ENCODE measurements at places on chromosomes 4 and X.

DNA sequence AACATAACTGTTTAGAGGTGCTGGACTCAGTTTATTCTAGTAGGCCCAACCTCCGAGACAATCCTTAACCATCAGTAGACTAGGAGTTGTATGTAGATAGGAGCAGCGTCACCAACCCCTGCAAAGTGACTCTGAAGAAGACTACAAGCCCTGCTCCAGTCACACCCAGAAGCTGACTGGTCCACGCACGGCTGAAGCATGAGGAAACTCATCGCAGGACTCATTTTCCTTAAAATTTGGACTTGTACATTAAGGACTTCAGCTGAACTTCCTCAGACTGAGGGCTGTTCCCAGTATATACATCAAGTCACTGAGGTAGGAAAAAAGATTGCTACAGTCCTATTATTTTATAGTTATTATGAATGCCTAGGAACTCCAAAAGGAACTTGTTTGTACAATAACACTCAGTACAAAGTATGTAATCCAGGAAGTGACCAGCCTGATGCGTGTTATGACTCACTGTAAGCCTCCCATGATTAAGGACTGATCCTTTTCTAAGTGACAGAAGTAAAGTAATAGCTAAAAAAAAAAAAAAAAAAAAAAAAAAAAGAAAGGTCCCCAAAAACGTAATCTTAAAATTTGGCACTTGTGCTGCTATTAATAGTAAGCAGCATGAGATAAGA is 41.6 kb upstream of the UGT2B7 start:
- DNase-seq: no peak

DNA sequence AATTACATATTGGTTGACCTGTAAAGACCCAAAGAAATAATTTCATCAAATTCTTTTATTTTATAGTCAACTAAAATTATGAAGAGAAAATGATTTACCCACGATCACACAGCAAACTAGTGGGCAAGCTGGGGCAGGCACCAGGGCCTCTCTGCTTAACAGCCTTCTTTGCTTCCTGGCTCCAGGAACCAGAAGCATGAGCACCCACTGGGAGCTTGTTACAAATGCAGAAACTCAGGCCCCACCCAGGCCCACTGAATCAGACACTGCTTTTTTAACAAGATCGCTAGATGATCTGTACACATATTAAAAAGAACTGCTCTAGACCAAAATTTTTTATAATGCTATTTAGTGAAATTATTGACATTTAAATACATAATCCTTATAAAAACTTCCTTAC is 95.0 kb downstream of the GEMIN8 start:
- DNase-seq: no peak

- no peak for DNase-seq
Observed at GRCh38 chr4:175330236-175330635, 412.1 kb downstream of the ADAM29 start.

GRCh38 chr4:6548201-6548881 is 26.6 kb upstream of the MAN2B2 start:
- peak; percentile 6 for DNase-seq

- DNase-seq: no peak
Observed at GRCh38 chr4:69781458-69782418, 21.3 kb upstream of the SULT1B1 start.

GRCh38 chr4:147984065-147984777 is 252.3 kb downstream of the ARHGAP10 start:
- peak; percentile 6 for DNase-seq

DNA sequence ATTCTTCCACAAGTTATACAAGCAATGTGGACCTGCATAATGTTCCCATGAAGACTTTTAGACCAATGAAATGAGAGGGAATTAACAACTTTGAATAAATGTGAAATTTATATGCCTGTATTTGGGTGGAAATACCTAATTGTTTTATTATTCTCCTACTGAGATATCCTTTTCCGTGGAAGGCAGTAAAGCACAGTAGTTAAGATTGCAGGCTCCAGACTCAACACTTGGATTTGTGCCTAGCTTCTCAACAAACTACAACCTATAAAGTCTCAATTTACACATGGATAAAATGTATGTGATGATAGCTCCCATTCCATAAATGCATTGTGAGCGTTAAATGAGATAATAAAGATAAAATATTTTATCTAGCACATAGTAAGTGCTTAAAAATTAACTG is 857.8 kb downstream of the CENPC start:
- no peak for DNase-seq

DNA sequence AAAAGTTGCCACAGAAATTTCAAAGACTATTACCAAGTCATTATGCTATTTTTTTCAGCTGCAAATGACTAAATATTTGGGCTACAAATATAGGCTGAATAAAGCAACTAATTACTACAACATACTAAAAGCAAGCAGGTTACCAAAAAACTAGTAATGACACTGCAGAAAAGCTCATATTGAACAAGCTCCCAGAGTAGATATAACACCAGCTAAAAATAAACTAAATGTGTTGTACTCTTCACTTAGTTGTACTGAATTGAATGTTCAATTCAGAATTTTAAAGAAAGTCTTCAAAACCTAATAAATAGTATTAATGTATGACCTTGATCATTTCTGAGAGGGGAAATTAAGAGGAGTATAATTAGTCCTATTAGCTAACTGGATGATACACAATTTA is 12.0 kb downstream of the ATP8A1 start:
- DNase-seq: no peak

GRCh38 chrX:72107320-72107719 is 24.4 kb downstream of the RTL5 start:
- DNase-seq: no peak

DNA sequence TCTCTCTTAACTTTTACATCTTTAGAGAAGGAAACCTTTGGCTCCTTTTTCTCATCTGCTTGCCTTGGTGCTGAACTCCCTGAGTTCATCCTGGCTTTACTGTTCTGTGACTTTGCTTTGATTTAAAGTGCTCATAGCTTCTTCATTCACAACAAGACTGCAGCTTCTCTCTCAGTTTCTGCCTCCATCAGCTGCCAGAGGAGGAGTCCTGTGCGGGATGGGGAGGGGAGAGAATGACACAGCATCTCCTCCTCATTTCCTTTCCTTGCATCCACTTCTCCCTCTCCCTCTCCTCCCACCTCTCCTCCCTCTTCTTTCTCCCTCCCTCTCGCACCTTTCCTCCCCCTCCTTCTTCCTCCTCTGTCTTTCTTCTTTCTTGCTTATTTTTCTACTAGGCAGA is 42.0 kb downstream of the CBLL2 start:
- DNase-seq: no peak

- no peak for DNase-seq
Observed at GRCh38 chrX:45524296-45524695, 323.6 kb upstream of the DIPK2B start.

DNA sequence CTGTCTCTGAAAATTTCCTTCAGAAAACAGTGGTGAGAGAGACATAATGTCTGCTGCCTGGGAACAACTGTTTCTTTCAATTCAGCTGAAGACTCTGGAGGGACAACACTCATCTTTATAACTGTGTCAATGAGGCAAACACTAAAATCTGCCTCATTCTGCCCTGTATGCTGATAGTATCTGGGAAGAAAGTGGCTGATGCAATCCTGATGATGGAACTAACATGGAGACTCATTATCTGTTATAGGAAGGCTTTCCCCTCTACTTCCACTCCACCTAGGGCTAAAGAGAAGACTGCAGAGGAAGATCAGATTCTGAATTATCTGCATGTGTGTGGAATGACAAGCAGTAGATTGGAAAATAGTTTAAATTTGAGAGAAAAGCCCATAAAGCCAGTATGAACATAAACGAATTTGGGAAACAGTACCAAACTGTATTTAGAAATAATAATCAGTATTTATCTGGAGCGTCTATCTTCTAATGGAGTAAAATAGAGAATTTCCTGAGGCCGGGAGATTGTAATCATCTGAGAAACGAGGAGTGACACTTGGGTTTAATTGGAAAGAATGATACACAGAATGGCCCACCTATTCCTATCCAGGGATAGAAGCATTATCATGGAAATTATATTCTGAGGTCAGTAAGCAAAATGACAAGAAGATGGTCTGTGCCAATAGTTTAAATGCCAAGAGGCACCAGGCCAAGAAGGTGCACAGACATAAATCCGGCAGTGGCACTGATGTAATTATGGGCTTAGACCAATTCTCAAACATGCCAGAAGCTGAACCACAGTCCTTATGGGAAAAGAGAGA is 85.4 kb downstream of the SHISA3 start:
- DNase-seq: no peak

DNA sequence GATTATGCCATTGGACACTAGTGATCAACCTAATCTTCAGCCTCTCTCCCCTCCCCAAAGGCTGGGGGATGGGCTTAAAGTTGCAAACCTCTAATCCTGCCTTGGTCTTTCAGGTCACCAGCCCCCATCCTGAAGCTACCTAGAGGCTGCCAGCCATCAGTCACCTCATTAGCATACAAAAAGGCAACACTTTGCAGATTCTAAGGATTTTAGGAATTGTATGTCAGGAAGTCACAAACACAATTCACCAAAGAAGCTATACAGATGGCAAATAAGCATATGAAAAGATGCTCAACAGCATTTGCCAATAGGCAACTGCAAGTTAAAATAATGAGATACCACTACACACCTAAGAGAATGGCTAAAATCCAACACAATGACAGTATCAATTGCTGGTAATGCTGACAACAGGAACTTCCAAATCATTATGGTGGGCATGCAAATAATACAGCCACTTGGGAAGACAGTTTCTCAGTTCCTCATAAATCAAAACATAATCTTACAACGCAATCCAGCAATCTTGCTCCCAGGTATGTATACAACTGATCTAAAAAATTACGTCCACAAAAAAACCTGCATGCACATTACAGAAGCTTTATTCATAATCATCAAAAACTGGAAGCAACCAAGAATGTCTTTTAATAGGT is 9.0 kb upstream of the PIM2 start:
- no peak for DNase-seq

GRCh38 chrX:31112226-31112999 is 40.6 kb upstream of the FTHL17 start:
- no peak for DNase-seq

DNA sequence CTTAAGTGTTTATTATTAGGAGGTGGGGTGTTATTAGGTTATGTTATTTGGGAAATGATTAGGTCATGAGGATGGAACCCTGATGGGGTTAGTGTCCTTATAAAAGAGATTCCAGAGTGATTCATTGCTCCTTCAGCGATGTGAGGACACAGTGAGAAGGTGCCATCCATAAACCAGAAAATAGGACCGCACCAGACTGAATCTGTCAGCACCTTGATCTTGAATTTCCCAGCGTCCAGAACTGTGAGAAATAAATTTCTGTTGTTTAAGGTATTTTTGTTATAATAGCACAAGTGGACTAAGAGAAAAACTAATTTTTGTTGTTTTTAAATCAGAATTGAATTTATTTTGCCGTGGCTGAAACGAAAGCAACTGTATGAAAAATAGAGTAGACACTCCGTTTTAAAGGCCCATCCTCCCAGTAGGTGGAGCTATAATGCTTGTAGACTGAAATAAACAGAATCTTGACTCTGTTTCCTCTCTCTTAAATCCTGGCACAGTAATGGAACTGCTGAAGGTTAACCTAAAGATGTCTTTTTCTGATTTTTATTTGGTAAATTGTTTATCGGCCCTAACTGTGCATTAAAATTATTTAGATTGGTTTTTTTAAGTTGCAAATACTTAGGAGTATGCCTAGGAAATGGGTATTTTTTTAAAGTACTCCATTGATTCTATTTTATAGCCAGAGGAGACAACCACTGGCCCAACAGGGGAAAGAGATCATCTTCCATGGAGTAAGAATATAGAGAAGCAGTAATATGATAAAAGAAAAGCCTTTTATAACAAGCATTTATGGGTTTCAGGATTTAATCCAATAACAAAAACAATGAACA is 133.2 kb upstream of the ADAMTS3 start:
- DNase-seq: peak; percentile 63

GRCh38 chrX:150197388-150197787 is 165.7 kb upstream of the MAMLD1 start:
- DNase-seq: no peak

- no peak for DNase-seq
Observed at GRCh38 chr4:121685257-121685656, 11.5 kb downstream of the ANXA5 start.

- DNase-seq: no peak
Observed at GRCh38 chr4:1990676-1991075, 18.1 kb downstream of the NELFA start.

GRCh38 chrX:116009346-116009745 is 161.2 kb upstream of the AGTR2 start:
- DNase-seq: no peak

- no peak for DNase-seq
Observed at GRCh38 chrX:2894885-2895292, 34.2 kb downstream of the ARSD start.

DNA sequence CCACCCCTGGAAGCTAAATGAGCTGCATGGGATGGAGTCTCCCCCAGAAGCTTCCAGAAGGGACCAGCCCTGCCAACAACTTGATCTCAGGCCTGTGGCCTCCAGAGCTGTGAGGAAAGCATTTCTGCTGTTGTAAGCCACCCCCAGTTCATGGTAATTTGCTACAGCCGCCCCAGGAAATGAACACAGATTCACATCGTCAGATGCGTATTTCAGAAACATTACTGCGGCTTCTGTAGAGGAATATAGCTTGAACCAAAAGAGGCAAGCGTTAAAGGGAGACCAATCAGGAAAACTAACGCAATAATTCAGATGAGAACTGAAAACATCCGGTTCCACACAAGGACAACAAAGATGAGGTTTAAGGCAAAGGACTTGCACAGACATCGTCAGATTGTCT is 128.4 kb upstream of the TBL1X start:
- DNase-seq: no peak

GRCh38 chr4:5955201-5955821 is 62.4 kb upstream of the CRMP1 start:
- DNase-seq: no peak

GRCh38 chrX:41923978-41924683 is 777 bp upstream of the CASK start:
- peak; percentile 5 for DNase-seq

- DNase-seq: peak; percentile 86
Observed at GRCh38 chr4:78612398-78613178, 61.0 kb downstream of the ANXA3 start.

- DNase-seq: no peak
Observed at GRCh38 chr4:2593003-2593402, 56.6 kb downstream of the FAM193A start.

GRCh38 chr4:128450326-128451120 is 162.9 kb upstream of the PGRMC2 start:
- DNase-seq: no peak

GRCh38 chr4:8275548-8275910 is 6.0 kb downstream of the HTRA3 start:
- DNase-seq: no peak

GRCh38 chr4:40685300-40685699 is 55.6 kb upstream of the RBM47 start:
- no peak for DNase-seq

All from hematopoietic multipotent progenitor cell treated with erythropoietin and hydrocortisone succinate and interleukin-3 and kit ligand, for 17 days (in vitro differentiated cells).